ENCODE measurements at places on chromosomes 7 and 10.

- DNase-seq: no peak
Measured at GRCh38 chr10:43815181-43815885, 166.7 kb upstream of the ZNF32 start.

DNA sequence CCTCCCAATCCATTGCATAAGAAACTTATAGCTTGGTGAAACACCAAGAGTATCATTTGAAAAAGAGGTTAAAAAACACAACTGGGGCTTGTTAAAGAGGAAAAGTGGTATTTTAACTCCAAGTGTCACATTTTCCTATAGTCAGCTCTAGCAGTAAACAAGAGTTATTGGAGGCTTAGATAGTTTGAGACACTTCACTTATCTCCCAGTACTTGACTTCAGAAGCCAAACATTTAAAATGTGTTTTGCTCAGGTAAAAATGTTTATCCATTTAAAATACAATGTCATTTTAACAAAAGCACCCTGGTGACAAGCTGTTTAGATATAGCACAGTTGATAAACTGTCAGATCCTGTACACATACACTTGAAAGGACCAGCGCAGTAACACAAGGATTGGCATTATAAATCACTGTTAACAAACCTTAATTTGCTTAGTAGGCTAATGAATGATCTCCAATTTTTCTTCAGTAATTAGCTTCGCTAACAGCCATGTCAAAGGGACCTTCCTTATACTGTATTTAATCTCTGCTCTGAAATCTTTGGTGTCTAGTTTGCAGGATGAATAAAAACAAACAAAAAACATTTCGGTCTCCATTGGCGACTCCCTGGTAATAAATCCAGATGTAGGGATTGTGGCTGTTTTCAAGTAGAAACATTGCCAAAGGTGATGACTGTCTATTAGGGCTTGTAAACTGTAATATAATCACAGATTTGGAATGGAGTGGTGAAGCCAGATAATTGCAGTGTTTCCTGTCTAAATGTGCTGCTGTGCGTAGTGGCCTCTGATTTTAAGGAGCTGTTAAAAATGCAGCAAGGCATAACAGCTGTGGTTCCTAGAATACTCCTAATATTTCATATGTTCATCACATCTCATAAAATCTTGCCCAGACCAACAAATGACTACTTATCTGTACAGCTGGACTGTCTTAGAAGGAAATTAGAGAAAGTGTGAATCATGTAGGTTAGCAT is 545.1 kb downstream of the AUTS2 start:
- no peak for DNase-seq

DNA sequence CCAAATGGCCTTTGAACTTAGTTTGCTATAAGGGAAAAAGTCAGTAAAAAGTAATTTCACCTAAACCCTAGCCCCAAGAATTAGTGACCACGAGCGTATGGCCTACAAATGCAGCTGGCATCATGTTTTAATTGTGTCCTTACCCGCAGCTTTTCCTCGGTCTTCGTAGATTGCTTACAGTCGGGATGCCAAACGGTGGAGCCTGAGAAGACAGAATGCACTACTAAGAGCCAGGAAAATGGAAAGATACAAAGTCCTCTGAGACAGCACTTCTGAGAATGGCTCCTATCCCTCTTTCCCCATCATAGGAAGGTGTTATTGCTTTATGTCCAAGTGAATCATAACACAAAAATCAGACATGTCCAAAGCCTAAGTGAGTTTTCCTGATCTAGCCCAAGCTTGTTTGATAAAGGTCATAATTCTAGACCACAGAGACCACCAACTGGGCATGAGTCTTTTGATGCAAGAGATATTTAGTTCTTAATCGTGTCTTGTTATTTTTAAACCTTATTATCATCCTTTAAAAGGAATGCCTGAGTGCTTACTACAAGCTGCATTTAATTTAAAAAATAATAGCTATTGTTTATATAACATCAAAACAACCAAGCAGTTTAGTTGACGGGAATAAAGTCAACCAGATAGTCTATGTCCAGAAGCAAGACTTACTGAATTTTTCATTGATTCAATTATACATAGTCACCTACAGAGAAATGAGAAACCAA is 83.7 kb upstream of the AFAP1L2 start:
- DNase-seq: no peak

DNA sequence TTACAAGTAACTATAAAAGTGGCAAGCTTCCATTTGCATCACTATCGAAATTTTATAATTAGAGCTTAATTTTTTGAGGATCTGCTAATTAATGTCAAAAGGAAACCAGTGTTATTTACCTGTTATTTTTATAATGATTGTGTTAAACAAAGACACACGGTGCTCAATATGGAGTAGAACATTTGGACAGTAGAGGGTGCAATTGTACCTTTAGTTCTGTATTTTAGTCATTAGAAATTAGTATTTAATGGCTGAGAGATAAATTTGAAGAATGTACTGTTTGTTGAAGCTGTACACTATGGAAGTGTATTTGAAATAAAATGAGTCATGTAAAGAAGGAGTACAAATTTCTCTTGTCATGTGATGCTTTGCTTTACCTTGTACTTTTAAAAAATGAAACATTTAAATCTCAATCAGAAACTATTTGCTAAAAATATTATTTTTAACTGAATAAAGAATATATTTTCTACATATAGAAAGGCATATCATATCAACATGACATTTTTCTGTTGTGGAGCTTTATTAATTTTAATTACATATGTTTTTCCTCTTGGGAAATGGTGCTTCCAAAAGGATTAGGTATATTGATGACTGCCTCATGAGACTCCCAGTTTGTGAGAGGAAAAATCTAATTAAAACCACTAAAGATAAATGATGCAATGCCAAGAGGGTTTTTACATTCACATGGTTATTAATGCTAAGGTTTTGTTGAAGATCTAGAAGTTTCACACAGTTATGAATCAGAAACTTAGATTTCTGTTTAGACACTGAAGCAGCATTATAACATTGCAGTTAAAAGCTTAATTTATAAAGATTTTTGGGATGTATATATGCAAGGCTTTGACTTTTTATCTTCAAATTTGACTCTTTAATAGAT is 10.4 kb upstream of the PRKG1 start:
- no peak for DNase-seq

DNA sequence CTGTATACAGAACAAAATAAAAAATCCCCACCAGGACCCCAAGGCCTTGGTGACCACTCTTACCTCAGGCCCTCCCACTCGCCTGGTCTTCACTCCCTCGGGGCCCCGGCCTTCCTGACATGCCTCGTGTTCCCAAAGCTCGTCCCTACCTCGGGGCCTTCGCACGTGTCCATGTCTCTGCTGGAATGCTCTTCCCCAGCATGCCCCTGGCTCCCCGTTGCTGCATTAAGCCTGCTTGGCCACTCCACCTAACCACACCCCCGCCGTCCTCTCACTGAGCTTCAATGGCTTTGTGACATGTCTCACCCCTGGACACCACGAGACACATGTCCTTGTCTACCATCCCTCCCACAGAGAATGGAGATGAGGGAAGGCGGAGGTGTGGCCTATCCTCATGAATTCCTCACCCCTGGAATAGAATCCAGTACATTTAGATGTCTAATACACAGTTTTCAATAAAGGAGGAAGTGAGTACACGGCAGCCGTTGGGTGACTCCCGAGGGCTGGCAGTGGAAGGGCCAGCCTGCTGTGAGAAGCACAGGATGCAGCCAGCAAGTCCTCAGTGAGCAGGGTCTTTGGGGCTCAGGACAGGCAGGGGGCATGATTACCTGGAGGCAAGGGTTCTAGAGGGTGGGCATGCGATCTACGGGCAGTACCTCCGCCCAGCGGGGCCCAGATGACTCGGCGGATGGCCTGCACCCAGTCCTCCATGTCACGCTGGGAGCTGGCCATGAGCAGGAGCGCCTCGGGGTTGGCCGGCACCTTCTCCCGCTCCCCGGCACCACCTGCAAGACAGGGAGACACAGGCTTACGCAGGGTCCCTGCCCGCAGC is 125.7 kb downstream of the ARHGAP22 start:
- DNase-seq: no peak

- no peak for DNase-seq
Measured at GRCh38 chr7:36747280-36748016, 23.2 kb upstream of the AOAH start.

GRCh38 chr10:21369697-21370096 is 155.8 kb downstream of the SKIDA1 start:
- no peak for DNase-seq

DNA sequence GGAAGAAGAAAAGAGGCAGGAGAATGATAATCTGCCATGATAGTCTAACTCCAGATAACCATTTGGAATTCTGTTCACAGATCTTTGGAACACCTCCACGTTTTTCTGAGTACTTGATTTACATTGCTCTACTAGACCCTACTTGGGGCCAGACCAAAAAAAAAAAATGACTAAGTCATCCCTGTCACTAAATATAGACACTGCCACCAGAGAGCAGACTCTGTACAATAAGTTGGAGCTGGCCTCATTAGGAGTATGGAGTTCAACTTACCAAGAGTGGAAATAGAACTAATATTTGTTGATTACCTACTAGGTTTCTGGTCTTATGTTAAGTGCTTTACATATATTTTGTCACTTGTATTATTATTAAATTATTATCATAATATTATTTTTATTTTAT is 80.9 kb upstream of the ZNF800 start:
- DNase-seq: no peak

GRCh38 chr7:100933734-100934133 is 15.6 kb upstream of the MUC3A start:
- no peak for DNase-seq

- DNase-seq: no peak
Measured at GRCh38 chr10:32156031-32156495, 99.8 kb upstream of the KIF5B start.

DNA sequence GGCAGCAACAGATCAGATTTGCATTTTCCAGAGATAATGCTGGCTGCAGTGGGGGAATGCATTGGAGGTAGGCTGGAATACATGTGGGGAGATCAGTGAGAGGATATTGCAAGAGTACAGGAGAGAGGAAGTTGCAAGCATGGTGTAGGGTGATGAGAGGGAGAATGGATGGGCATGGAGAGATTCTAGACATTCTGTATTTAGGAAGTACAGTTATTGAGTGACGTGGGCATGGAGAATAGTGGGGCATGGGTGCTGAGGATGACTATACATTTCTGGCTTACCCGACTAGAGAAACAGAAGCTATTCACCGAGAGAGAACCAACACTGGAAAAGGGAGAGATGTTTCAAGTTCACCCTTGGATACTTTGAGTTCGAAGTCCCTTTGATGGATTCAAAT is 116.9 kb upstream of the SVIL start:
- DNase-seq: no peak

DNA sequence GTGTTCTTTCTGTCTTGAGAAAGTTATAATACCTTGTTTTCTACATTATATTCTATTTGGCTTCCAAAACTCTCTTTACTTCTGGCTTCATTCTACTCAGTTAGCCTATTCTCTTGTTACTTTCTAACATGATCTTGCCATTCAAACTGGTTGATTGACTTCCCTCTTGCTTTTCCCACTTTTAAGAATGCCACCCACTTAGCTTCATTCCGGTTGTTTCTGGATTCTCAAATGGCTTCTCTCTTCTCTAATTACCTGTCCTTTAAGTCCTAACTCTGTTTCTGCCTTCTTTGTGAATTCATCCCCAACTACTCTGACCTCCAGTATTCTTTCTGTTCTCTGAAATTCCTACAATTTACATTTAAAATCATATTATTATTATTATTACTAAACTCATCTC is 52.0 kb downstream of the ANKIB1 start:
- no peak for DNase-seq

- no peak for DNase-seq
Measured at GRCh38 chr7:148264933-148265557, 325.5 kb upstream of the C7orf33 start.

DNA sequence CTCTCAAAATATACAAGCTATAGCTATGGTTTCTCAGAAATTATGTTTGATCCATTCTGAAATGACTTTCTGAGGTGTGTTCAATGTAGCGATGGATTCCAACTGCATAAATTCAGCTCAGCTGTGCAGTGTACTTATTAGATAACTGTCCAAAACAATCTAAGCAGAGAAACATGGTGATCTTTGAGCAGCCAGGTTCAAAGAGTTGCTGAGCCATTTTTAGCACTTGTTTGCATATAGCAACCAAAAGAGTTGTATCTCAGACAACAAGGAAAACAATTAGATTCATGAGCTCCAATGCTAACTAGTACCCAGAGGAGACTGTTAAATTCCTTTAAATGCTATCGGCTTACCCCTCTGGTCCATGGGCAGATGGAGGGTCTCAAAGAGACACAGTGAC is 15.9 kb upstream of the KCNIP2 start:
- DNase-seq: no peak

- no peak for DNase-seq
Measured at GRCh38 chr7:81111358-81111757, 192.5 kb upstream of the SEMA3C start.

GRCh38 chr10:50636618-50637579 is 13.1 kb upstream of the SGMS1 start:
- no peak for DNase-seq
